ENCODE measurements at places on chromosomes 1 and 21.

- DNase-seq: no peak
Observed at GRCh38 chr21:42313501-42313969, 1.7 kb downstream of the TFF3 start.

- DNase-seq: no peak
Observed at GRCh38 chr1:22694172-22694571, 16.5 kb upstream of the EPHB2 start.

- no peak for DNase-seq
Observed at GRCh38 chr1:21174230-21174629, 2.5 kb downstream of the EIF4G3 start.

DNA sequence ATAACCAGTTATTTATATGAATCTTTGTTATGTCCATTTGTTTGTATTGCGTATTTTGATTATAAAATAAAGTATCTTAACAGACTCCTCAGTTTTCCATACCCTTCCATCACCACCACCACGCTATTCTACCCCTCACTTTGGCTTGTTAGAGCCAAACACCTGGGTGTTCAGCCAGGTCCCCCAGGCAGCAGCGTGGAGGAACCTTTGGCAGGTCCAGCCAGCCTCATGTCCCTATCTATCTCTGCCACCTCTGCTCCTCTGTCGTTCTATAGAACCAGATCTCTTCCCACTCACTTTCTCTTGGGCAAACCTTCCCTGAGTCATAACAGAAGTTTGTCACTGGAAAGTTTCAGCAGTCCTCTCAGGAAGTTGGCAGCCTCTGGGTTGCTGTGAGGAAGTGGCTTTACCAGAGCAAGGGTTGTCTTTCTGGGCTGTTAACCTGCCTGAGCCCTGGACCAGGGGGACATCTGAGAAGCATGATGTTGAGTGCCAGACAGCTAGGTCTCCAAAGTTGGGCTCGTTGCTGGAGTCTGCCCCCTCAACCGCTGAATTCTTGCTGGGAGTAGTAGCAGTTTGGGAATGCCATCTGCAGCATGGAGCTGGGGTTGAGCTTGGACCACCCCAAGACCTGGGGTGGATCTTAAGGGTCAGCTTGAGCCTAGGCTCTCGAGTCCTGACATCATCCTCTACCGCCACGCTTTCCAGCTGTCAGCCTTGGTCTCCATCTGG, 996 bp upstream of the SH3BGRL3 start:
- DNase-seq: peak; percentile 39

DNA sequence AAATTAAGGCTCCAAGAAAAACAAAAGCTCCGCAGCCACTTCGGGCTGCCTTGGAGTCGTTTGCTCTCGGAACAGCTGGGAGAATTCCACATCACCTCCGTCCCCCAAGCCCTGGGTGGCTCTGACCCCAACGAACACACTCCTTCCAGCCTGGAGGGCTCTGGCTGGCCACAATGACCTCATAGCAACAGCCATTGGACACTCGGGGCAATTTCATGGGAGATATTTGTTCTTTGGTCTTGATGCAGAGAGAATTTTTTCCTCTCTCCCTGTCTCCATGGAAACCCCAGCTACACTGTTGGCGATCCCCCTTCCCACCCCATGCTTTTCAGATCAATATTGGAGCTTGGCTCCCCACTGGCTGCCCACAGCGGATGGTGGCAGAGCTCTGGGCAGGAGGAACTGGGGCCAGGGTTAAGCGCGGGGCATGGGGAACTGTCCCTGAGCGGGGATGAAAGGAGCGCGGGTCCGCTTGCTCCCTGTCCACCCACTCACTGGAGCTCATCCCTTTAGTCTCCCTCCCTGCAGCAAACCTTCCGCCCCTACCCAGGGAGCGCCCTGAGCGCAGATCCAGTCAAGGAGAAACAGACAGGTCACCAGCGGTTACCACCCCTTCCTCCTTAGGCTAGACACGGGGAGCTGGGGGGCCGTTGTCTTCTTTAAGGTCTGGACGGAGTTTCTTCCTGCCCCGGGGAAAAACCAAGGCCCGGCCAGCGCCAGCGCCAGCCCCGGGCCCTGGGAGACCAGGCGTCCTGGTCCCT, 1.2 kb downstream of the WNT4 start:
- no peak for DNase-seq

DNA sequence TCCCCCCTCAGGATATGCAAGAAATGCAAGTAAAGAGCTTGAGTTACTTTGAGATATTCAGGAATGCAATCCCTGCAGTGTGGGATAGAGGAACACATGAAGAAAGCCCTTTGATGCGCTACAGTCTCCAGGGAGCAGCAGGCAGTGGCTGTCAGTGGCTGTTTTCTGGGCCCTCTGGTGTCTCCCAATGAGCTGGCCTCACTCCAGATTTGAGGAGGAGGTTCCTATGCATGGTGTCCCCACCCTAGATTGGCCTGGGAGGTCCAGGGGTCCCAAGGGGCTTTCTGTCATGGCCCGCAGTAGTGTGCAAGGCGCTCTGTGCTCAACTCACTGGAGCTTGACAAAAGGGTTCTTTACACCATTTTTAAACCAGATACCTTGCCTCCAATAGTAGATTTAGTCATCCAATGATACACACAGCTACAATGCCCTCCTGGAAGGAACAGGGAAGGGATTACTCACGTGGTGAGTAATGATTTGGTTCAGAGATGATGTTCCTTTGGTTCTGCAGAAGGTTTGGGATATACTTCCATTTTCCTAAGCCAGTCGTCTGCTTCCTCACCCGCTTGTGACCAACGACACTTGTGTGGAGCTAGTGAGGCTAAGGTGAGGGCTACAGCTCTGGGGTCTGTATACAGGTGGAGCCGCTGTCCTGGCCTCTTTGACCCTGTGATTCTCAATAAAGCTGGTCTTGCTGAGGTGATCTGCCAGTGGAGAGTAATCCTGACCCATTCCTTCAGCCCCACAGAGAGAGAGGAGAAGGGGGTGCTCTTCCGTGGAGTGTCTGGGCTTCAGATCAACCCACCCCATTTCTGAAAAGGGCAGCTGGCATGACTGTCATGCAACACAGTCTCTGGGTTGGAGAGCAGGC, 6.6 kb downstream of the BATF3 start:
- DNase-seq: no peak

DNA sequence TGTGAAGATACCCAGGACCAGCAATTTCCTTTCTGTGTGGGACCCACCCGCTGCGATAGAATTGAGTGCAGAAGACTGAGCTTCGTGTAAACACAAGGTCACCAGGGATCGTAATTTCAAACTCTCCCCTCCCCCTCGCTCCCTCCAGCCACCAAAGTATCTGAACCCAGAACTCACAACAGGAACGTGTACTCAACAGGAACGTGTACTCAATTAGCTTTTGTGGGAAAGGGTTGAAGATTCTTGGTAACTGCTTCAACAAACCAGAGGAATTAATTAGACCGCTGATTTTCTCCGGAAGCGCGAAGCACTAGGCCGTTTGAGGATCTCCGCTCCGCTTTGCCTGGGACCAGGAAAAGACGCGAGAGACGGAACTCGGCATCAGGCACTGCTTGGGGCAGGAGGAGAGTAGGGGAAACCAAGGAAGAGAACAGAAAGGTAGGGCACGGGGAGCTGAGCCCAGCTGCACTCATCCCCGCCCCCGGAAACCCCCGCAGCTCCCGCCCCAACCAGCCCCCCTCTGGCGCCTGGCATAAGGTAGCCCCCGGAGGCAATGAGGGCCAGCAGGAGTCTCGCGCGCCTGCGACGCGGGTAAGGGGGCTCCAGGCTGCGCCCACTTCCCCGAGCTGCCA, 453 bp downstream of the DRAM2 start:
- DNase-seq: peak; percentile 33

- DNase-seq: no peak
Observed at GRCh38 chr1:51966559-51966958, 23.9 kb downstream of the RAB3B start.

- DNase-seq: no peak
Observed at GRCh38 chr21:15212206-15212605, 147.4 kb upstream of the NRIP1 start.

- no peak for DNase-seq
Observed at GRCh38 chr1:226598455-226598849, 49.9 kb downstream of the STUM start.

DNA sequence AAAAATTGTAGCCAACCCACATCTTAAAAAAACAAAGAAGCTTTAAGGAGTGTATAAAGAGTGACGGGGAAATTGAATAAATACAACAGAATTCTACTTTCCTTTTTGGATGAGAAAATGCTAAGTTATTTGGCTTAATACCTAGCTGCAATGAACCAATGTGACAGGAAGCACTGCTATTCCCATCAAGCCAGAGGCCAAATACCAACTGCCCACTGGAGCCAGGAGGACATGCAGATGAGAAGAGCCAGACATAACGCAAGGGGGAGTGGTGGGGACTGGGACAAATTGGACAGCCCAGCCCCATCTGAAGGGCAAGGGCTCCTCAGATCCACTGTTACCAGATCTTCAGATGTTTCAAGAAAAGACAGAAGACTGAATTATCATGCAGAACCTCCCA, 25.7 kb downstream of the DNAJC11 start:
- DNase-seq: no peak

DNA sequence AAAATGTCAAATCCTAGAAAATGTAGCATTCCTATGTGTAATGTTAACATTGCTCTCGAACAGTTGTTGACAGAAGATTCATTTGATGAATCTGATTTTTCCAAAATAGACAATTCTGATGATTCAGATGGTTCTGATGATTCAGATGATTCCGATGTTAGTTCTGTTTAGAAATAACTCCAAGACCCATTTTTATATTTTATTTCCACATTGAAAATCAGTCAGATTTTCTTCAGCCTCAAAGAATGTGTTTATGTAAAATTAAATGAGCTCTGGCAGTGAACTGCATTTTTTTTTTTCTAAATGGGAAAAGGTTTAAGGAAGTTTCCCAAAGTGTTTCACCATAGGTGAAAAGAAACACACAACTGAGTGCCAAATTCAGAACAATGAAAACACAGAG, 136.5 kb downstream of the TSEN15 start:
- no peak for DNase-seq

GRCh38 chr1:180672505-180672904, 40.7 kb downstream of the XPR1 start:
- no peak for DNase-seq

DNA sequence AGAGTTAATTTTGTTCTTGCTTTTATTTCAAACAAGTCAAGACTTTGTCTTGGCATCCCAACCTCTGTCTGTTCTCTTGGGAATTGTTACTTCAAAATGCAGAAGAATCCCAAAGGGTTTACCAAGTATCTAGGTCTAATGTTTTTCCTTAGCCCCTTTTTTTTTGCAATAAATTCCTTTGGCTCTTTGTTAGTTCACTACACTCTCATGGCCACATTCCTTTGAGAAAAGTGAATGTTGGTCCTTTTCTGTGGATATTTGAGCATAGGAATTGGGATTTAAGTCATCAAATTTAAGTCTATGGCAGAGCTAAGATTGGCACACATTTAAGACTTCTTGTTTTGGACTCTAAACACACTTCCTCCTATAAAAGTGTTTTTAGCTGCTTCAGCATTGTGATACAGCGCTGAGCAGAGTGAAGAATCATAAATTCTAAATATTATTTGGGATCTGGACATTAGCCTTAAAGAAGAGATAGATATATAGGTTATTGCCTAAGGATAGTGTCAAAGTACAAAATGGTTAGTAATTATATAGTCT, 1.9 kb downstream of the BTF3L4 start:
- DNase-seq: no peak

DNA sequence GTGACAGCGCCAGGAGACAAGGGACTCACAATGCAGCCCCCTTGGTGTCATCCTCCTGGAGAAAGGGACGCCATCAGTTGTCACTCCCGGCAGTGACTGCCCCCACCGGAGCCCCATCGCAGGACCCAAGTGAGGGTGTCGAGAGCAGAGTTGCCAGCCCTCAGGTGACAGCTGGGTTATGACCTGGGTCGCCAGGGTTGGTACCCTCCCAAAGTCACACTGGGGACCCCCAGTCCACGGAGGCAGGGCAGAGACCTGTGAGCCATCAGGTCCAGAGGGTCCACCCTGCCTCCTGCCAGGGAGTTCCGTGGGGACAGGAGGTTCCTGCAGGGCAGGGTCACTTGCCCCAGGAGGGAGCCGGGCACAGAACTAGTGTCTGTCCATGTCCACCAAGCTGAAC, 78.2 kb upstream of the IFFO2 start:
- DNase-seq: no peak

GRCh38 chr1:202017749-202018467, 7.5 kb downstream of the ELF3 start:
- DNase-seq: no peak

GRCh38 chr1:162541619-162542141, 19.8 kb upstream of the UAP1 start:
- no peak for DNase-seq

GRCh38 chr1:237861944-237862343, 28.8 kb downstream of the ZP4 start:
- DNase-seq: no peak

DNA sequence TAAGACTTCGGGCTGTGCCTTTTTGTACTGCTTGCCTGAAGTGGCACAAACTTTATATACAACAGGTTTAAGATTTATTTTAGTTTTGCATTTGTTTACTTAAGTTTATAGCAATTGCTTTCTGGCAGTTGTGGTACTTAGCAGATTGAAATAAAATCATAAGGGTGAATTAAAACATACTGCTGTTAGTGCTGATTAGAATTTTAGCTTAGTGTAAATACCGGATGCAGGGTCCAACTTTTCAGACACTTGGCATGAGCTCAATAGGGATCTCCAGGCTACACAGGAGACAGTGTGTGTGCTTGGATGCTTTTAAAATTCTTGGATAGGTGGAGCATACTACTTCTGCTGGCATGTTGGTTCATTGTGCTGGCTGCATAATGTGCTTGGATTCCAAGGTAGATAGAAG, 159.6 kb downstream of the NFIA start:
- DNase-seq: no peak

DNA sequence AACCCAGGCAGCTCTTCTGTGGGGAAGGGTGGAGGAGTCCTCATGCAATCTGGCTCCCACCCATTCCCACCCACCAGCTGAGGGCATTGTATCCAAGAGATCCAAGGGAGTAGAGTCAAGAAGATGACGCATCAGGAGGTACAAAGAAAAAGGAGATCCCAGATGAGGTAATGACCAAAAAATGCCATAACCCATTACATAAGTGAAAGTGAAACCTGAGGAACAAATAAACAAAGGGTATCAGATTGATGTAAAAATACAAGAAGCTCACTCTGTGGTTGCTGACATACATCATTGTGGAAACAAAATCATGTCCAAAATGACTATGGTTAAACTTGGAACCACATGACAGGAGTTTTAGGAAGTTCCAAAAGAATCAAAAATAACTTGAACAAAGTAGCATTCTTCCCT, 42.5 kb downstream of the CCN1 start:
- no peak for DNase-seq

GRCh38 chr1:111499026-111499785, 4.2 kb downstream of the ADORA3 start:
- DNase-seq: no peak
